ENCODE measurements at places on chromosomes 4 and X.

- DNase-seq = no peak
These were observed 2.3 kb upstream of the MAB21L2 start for GRCh38 chr4:150579551-150580234.

GRCh38 chrX:104392350-104392749, 137.6 kb upstream of the ESX1 start:
- no peak for DNase-seq

GRCh38 chr4:114487101-114487500, 111.5 kb upstream of the UGT8 start:
- DNase-seq = no peak

DNA sequence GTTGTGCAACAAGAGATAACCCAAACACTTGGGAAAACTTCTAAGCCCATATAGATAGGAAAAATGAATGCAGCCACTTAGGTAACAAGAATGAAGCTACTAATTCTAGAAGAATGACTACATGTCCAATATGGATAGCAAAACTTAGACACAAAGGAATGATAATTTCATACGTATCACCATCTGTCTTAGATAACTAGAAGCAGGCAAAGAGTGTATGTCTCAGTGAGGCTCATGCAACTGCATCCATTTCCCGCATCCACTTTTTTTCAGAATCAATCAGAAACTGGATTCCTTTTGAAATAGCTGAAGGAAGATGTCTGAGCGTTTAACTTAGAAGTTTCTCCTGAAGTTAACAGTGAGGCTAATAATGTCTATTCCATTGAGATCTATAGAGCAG, 408.7 kb upstream of the PITX2 start:
- no peak for DNase-seq

DNA sequence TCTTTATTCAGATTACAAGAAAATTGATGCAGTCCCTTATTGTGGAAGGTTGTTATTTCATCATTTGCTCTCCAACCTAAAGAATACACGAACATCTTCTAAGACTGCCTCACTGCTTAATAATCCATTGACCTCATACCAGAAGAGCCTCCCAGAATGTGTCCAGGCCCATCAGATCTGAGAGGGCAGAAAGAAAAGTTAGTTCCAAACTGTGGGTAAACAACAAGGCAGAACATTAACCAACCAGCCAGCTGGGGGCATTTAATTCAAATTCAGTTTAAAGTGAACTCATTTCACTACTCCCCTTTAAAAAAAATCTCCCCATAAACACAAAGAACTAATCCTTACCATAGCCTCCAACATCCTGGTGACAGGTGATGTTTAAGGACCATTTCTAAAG, 13.8 kb downstream of the GPC4 start:
- no peak for DNase-seq

GRCh38 chr4:57981123-57981522, 870.9 kb upstream of the IGFBP7 start:
- no peak for DNase-seq

DNA sequence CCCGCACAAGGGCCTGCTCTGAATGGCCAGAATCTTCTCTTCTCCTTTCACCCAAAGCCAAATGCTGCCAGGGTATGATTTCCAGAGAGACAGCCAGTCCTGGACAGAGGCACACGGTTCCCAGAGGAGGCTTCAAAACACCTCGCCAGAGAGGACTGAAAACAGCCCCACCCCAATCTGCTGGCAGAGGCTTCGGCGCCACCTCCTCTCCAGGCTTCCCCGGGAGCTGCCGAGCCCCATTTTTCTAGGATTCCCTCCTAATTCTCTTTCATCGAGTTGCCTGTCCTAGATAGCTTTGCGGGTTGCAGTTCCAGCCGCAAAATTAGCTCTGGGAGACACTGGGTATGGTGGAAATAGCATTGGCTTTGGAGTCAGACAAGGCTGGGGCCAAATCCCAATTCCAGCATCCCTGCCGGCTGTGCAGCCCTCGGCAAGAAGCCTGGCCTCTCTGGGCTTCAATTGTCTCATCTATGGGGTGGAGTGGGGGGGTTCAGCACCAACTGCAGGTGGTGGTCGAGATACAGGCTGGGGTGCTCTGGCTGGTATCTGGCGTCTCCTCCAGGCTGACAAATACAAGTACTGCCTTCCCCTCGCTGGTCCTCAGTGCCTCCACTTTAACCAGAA, 22.6 kb downstream of the PPP2R2C start:
- no peak for DNase-seq

- no peak for DNase-seq
These were observed 97.2 kb downstream of the GUCY2F start for GRCh38 chrX:109384699-109385098.

DNA sequence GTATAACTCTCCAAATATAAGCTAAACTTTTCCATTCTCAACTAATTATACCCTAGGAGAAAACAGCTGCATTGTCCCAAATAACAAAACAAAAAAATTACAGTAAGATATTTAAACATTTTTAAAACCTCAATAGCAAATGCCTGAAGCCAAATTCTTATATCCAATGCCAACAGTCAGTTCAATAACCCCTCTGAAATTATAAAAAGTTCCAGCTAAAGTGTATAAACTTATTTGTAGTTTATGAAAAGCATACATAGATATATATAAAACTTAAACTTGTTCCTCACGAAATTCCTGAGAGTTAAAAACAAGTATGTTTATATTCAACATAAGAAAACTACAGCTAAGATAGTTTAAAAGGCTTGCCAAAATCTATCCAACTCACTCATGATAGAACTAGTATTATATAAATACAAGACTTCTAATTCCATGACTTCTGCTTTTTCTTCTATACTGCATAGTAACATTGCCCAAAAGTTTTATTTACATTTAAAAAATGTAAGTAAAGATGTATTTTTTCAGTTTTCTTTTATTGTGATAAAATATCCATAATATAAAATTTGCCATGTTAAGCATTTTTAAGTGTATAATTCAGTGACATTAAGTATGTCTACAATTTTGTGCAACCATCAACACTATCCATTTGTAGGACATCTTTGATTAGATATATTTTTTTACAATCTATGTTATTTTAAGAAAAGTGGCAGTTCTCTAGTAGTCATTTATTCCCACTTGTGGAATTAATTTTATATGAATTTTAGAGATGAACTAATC, 72.8 kb downstream of the PPA2 start:
- no peak for DNase-seq

- no peak for DNase-seq
These were observed 44.2 kb upstream of the SCRG1 start for GRCh38 chr4:173443121-173443520.

- DNase-seq = no peak
These were observed 1709.4 kb downstream of the ARAP2 start for GRCh38 chr4:34534916-34535315.

DNA sequence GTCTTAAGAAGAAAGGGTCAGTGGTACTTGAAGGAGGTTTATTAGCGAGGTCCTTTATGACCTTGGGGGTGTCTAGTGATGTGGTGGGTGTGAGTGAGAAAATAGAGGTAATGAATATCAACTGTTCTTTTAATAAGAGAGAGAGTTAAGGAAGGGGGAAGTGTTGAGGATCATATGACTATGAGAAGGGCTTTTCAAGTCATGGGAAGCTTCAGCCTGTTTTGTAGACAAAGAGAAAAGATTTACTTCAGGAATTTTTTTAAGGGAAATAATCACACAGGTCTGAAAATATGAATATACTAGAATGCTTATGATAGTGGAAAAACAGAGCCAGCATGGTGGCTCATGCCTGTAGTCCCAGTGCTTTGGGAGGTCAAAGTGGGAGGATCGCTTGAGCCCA, 41.3 kb upstream of the MTMR1 start:
- DNase-seq = no peak

DNA sequence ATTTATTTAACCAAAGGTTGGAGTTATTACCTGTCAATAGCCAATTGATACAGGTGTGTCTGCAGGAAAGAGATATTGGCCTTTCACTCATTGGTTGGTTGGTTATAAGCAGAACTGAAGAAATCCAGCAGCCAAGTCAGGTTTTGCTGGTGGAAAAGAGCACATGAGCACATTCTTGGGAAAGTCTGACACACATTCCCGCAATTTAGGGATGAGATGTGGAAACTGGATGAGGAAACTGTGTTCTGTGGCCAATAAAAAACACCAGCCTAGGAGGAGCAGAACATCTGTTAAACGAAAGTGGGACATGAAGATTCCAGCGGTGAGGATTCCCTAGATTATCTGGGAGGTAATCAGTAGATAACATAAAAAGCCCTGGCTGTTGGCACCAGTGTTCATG, 567.4 kb upstream of the CPEB2 start:
- no peak for DNase-seq

- no peak for DNase-seq
These were observed 210.1 kb upstream of the FAT4 start for GRCh38 chr4:125104616-125105015.

DNA sequence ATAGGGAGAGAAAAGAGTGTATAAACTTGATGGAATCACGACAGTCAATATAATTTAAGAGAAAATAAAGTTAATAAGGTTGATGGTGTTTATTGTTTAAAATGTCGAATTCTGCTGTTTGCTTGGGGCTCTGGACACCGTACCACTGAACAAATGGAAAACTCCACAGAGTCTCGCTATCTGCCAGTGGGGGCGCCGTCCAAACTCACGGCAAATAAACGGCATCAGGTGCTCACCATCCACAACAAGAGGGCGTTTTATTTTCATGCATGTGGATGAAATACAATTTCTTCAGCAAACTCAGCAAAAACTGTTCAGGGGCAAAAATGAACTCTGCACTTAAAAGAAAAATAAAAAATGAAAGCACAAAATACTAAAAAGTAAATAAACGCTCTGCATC, 46.6 kb upstream of the FAM47C start:
- no peak for DNase-seq

- DNase-seq = no peak
These were observed 1071.2 kb downstream of the FAT4 start for GRCh38 chr4:126385954-126386353.

GRCh38 chrX:70132877-70133302, 357 bp upstream of the IGBP1 start:
- no peak for DNase-seq

- DNase-seq = no peak
These were observed 13.0 kb downstream of the RGS12 start for GRCh38 chr4:3305610-3306371.

DNA sequence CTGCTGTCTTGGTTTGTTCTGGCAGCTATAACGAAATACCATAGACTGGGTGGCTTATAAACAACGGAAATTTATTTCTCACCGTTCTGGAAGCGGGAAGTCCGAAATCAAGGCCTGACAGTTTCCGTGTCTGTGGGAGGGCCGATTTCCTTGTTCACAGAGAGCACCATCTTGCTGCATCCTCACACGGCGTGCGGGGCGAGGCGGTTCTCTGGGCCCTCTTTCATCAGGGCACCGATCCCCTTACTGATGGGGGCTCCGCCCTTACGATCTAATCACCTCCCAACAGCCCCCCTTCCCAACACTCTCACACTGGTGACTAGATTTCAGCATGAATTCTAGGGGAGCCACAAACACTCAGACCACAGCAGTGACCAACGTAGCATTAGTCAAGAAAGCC, 578.3 kb upstream of the FAT1 start:
- no peak for DNase-seq

DNA sequence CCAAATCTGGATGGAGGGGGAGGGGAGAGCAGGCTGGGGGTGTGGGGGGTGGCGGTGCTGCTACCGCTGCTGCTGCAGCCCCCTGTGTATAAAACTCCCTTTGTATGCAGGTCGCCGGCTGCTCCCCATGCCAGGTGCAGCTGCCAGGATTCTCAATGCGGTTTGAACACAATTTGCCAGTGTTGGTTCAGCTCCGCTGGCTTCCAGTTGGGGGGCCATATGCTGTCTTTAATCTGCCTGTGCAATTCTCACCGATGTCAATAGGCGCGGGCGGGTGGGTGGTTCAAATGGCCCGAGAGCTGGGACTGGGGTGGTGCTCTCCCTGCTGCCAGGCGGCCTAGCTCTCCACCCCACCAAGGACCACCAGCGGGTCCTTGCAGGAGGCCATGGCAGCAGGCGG, 257.6 kb downstream of the BCOR start:
- DNase-seq = no peak

GRCh38 chr4:150224896-150225591, 146.8 kb downstream of the DCLK2 start:
- no peak for DNase-seq

DNA sequence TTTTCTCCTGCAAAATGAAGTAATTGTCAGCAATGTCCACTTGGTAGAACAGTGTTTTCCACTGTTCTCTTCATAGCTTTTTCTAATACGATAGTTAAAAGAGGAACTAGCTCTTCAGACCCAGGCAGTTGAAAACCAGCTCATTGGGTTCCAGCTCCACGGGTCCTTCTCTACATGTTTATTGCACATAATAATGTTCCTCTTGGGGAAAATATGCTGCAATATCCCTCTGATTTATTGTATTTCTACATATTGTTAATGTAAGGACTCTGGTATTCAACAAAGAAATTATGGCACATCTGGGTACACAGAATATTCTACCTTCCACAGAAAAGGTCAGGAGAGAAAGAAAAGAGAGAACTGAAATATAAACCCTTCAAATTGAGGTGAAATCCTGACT, 473.4 kb downstream of the TRIML1 start:
- DNase-seq = no peak

- DNase-seq = no peak
These were observed 405.4 kb upstream of the CPEB2 start for GRCh38 chr4:14596904-14597303.

GRCh38 chr4:62407534-62407933, 1207.4 kb downstream of the ADGRL3 start:
- DNase-seq = no peak

Data from D721Med (cell line).